ENCODE measurements at places on chromosomes 12 and 14.

GRCh38 chr12:21906919-21907493 lies 34.2 kb downstream of the ABCC9 start:
- DNase-seq: no peak

DNA sequence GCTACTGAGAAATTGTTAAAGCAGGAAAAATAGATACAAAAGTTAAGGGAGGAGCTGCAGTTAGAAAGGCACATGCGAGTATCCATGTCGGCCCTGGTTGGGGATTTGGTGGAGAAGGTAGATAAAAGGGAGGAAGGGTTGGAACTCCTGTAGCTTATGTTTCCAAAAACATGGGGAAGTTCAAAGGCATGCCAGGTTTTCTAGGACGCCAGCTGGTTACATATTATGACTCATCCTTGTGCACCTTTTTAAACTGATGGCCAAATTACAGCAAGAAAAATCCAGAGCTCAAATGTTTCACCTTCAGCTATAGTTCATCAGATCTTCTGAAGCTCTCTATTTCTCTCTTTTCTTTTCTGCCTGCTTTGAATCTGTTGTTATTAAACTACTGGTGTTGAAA lies 13.2 kb upstream of the MAP4K5 start:
- no peak for DNase-seq

DNA sequence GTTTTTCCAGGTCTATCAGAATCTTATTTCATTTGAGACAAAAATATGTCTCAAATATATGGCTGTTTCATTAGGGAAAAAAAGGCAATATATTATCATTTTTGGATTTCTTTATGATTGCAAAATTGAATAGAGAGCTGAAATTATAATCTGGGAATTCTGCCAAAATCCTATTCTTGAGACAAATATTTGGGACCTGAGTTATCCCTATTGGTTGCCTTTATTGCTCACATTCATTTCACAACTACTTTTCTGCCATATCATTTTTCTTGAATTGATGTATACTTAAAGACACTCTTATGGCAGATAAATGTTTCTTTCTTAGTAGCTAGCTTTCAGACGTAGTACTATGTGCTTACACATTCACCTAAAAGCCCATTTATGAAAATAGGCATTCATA lies 241.6 kb upstream of the NOVA1 start:
- DNase-seq: no peak

GRCh38 chr12:70267550-70267949 lies 24.3 kb downstream of the CNOT2 start:
- DNase-seq: peak; percentile 22

DNA sequence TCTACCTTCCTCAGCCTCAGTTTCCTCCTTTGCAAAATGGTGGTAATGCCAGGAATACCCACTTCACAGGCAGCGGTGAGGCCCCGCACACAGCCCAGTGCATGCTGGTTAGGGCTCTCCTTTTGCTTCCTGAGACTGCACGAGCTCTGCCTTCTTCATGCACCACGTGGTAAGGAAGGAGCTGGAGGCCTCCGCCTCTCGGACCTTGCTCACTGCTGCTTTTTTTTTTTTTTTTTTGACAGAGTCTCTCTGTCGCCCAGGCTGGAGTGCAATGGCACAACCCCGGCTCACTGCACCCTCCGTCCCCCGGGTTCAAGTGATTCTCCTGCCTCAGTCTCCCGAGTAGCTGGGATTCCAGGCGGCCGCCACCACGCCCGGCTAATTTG lies 18.1 kb downstream of the TAMALIN start:
- DNase-seq: no peak

- DNase-seq: peak; percentile 51
These were observed 456.2 kb downstream of the FOXG1 start for GRCh38 chr14:29222671-29223268.

DNA sequence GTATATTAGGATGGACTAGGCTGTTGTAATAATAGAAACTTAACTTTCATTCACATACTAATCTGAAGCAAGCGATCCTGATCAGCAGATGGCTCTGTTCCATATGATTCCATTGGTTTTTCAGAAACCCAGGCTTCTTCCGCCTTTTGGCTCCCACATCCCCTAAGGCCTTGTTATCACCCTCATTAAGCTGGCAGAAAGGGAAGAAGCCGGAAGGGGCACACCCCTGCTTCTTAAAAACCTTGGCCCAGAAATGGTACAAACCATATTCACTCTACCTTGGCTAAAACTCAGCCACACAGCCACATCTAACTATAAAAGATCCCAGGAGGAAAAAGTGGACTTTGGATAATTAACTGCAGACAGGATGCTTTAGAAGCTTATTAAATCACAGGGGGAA lies 329.2 kb downstream of the PCNX1 start:
- no peak for DNase-seq

DNA sequence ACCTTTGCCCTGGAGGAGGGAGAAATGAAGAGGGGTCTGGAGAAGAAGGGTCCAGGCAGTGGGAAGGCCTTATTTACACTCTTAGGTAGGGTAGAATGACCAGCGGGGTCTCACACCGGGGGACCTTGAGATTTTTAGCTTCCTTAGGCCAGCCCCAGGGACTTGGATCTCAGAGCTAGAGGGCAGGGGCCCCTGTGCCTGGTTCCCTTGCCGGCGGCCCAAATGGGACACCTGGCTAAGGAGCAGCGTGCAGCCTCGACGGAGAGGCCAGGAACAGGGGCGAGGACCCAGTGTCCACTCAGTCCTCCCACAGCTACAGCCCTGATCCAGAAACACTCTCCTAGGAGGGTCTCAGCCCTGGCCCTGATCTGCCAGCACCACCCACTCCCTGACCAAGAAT lies 41.8 kb downstream of the DIO3 start:
- no peak for DNase-seq

DNA sequence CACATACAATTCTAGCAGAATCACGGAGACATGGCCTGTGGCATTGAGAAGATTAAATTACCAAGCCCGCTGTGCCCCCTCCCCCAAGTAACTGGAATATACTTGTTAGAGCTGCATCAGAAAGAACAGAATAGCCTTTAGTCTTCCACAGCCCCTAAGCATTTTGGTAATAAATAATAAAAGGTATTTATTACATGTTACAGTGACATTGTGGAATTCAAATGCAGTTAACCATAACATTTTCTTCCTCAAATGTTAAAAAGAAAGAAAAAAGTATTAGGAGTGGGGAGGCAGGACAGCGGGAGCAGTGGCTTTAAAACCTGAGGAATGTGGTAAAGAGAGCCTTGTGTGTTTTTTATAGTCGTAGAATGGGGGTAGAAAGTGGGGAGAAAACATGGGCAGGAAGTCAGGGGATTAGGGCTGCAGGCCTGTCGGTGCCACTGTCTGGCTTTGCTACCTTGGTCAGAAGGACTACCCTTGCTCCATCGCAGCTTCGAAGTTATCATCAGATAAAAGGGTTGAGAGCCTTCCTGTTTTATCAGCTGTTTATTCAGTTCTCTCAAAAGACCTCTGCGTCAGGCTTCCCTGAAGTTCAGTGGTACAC lies 255.9 kb downstream of the MSRB3 start:
- no peak for DNase-seq

DNA sequence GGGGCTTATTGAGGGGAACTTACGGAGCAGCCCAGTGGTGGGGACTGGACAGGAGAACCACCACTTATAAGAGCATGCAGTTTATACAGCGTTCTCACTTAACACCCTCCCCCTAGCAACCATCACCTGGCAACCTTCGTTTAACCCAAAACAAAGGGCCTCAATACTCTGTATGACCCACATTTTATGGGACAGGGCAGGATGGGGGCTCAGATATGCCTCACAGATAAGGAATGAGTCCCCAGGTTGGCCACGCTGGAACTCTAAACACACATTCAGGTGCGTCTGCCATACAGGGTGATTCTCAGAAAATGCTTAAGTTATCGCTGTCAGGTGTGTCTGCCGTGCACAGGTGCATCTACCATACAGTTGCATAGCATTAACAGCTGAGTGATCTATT lies 99.2 kb downstream of the GCH1 start:
- no peak for DNase-seq

GRCh38 chr14:60561845-60562746 lies 53.1 kb downstream of the SIX6 start:
- DNase-seq: peak; percentile 85

- no peak for DNase-seq
These were observed 168.4 kb upstream of the LRIG3 start for GRCh38 chr12:59088673-59089072.

GRCh38 chr14:32374155-32374554 lies 45.1 kb downstream of the AKAP6 start:
- DNase-seq: no peak

DNA sequence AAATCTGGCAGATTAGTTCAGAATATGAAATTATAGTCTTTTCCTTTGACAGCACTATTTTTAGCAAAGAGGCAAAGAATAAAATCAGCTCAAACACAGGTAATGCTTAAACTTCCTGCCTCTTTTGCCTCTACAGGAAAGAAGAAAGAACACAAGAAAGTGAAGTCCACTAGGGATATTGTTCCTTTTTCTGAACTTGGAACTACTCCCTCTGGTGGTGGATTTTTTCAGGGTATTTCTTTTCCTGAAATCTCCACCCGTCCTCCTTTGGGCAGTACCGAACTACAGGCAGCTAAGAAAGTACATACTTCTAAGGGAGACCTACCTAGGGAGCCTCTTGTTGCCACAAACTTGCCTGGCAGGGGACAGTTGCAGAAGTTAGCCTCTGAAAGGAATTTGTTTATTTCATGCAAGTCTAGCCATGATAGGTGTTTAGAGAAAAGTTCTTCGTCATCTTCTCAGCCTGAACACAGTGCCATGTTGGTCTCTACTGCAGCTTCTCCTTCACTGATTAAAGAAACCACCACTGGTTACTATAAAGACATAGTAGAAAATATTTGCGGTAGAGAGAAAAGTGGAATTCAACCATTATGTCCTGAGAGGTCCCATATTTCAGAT lies 17.4 kb downstream of the TMPO start:
- DNase-seq: peak; percentile 40

- DNase-seq: no peak
These were observed 37.9 kb upstream of the TMEM179 start for GRCh38 chr14:104642540-104642868.

- DNase-seq: no peak
These were observed 58.7 kb downstream of the ST8SIA1 start for GRCh38 chr12:22275843-22276242.

- DNase-seq: no peak
These were observed 17.9 kb upstream of the CLEC7A start for GRCh38 chr12:10147714-10148403.

DNA sequence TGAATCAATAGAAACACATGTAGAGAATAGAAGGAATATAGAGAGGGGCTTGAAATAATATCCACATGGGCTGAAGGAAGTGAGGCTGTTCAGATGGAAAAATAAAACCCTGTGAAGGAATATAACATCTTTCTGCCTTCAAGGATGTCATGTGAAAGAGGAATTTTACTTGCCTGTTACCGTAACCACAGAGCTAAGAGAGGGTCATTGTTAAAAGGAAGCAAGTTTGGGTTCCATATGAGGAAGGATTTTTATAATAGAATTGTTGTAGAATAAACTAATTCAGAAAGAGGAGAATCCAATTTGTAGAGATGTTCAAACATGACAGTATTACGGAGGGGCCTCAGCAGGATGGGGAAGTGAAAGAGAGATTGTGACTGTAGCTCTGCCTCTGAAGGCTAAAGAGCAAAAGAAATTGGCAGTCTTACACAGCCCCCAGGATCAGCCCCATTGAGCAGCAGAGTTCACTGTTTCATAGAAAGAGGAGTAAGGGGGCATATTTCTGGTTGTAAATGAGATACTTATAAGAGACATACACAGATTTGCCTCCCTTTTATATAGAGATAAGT lies 41.8 kb upstream of the PTPRR start:
- no peak for DNase-seq

DNA sequence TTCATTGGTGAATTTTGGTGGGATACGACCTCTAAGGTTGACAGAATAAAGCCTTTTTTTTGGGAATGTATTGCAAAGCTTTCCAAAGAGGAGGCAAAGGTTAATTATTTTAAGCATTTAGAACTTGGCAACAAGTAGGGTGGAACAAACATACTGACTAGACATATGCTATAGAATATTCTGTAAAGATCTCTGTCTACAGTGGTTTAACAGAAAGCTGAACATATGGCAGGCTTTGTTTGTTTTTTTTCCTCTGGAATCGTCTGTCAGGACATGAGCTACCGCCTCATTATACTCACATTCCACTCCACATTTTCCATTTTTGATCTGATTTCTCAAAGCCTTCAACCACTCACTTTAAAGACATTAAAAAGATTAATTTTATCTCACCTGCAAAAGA lies 153.4 kb upstream of the PELI2 start:
- peak; percentile 48 for DNase-seq

DNA sequence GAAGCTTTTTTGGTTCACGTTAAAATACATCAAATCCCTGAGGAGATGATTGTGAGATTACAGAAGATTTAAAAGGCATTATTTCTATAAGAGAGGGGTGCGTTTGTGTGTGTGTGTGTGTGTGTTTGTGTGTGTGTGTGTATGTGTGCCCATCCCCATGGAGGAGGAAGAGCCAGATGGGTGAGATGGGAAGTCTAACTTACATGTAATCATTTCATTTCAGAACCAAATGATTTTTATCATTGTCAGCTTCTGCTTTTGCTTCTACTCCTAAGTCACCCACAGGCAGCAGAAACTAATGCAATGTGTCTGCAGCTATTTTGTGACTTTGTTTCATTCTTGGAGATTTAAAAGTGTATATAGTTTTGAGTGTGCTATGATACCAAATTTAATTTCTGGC lies 68.7 kb downstream of the SLC4A8 start:
- DNase-seq: no peak

GRCh38 chr12:109878749-109879148 lies 1.6 kb downstream of the GLTP start:
- DNase-seq: no peak

GRCh38 chr12:111078731-111079130 lies 158.4 kb upstream of the MYL2 start:
- DNase-seq: no peak

GRCh38 chr14:34129927-34130552 lies 179.2 kb upstream of the EGLN3 start:
- no peak for DNase-seq

GRCh38 chr12:122884860-122885259 lies 11.1 kb downstream of the VPS37B start:
- no peak for DNase-seq

DNA sequence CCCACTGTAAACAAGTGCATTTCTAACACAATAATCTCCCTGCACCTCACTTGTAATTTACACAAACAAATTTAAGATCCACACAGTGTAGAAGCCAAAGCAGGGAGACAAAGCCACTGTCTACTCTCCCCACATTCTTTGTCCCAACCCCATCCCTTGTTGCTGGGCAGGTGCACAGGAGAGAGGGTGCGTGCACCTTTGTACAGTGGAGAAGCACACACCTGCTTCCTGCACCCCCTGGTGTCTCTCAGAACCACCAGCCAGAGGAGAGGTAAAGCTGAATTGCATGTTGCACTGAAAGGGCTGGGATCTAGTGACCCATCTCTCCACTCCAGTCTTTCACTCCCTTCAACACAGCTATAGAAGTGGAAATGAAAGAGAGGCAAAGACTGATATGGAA lies 51.4 kb upstream of the IFNG-AS1 start:
- no peak for DNase-seq
